ENCODE measurements at places on chromosomes 1 and 21.

DNA sequence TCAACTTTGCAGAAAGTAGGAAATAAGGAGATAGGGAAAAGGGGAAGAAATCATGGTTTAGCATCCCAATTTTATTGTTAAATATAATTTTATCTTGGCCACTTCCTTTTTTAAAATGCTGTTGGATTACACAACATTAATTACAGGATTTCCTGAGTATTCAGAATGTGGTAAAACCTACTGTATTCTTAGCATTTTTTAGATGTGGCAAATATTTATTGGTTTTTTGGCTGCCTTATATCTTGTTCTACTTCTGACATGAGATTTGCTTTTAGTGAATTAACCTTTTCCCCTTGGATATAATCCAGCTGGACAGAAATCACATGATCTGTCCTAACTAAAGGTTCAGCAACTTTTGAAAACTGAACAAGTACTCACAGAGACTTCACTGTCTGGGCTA, 104.9 kb downstream of the PTGS2 start:
- DNase-seq: no peak

GRCh38 chr1:62364721-62365120, 45.5 kb upstream of the KANK4 start:
- DNase-seq: no peak

DNA sequence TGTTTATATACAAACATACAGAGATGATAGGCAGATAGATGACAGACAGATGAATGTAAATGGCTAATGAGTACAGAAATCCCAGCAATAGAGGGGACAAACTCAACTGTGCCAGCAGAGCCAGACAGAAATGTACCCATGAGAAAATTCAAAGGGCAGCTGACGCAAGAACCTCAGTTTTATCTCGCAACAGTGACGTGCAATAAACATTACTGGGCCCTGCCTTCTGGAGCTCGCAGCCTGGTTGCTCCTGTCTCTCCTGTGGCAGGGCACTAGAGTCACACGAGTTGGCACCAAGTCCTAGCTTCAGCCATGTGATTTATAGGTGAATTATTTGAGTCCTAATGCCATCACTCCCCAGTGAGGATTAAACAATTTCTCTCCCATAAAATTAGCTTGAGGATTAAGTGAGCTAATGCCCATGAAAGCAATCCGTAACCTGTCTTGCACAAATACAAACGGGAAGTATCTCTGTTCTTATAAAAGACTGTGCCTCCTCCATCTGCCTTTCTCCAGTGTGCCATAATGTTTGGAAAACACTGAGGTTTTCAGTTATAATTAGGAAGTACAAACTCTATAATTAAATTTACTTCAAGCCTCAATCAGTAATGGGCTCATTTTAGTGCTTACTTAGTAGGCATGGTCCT, 50.7 kb downstream of the VAV3 start:
- no peak for DNase-seq

DNA sequence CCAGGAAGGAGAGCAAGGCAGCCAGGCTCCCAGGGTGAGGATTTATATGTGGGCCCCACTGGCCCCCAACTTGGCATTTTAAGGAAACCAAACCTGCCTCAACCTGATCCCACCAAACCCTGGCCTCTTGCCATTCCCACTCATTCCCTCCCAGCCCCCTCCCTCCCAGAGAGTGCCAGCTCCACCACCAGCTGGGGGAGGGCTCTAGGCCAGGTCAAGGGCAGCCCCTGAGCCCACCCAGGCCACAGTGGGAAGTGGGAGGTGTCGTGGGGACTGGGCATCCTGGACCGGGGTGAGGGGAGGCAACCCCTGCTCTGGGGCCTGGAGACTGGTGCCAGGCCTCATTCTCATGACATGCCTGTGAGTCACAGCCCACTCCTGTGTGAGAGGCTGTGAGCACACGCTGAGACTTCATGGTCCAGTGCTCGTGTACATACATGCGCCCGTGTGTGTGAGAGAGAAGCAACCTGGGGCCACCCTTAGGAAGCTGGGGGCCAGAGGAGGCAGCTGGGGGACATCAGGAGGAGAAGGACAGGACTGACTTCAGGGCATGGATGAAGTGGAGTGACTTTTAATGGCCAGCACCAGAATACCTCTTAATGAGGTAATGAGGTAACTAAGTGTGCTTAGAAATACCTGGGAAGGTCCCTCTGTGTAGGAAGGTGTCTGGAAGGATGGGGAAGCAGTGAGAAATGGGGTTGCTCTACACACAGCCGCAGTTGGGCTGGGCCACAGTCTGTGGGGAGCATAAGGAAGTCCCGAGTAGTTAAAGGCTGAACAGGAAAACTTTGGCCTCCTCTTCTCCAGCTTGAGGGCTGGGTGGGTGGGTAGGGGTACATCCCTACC, at the start of gene S100A2:
Gene S100A2, minus strand, starts transcription at position 316 of the 846 bp plus-strand sequence. CDS start 1,967 bp downstream, outside the sequence.
- peak; percentile 74 for DNase-seq

GRCh38 chr1:241240069-241240468, 116.9 kb downstream of the RGS7 start:
- DNase-seq: no peak

GRCh38 chr1:41382480-41383090, 21.4 kb downstream of the FOXO6 start:
- no peak for DNase-seq

DNA sequence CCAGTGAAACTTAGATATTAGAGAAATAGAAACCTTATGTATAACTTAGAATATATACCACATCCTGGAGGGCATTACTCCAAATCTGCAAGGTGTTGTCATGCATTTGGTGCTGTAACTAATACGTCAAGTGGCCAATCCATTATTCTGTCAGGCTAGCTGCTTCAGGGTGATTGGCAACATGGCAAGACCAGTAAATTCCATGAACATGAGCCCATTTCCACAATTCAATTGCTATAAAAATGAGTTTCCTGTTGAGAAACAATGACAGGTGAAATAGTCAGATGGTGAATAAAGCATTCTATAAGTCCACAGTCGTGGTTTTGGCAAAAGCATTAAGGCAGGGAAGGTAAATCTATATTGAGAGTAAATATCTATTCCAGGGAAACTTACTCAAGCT, 566.0 kb downstream of the ADGRL2 start:
- no peak for DNase-seq

GRCh38 chr21:38787016-38787415, 18.7 kb upstream of the ETS2 start:
- DNase-seq: no peak

DNA sequence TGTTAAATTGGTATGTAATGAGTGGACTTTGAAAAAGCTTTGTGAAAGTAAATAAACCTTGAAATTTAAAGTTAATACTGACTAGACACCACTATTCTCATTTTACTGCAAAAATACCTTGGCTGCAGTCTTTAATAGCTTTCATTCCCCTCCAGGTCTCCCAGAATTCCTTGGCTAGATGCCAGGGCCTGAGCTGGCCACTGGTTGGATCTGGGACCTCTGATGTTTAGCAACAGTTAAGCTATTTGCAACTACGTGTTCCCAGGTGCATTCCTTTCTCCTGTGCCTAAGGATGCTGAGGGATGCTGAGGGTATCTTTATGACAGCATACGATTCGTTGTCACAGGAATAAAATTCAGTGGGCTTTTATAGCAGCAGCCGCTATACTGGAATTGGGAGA, 938.7 kb downstream of the TTLL7 start:
- DNase-seq: no peak

DNA sequence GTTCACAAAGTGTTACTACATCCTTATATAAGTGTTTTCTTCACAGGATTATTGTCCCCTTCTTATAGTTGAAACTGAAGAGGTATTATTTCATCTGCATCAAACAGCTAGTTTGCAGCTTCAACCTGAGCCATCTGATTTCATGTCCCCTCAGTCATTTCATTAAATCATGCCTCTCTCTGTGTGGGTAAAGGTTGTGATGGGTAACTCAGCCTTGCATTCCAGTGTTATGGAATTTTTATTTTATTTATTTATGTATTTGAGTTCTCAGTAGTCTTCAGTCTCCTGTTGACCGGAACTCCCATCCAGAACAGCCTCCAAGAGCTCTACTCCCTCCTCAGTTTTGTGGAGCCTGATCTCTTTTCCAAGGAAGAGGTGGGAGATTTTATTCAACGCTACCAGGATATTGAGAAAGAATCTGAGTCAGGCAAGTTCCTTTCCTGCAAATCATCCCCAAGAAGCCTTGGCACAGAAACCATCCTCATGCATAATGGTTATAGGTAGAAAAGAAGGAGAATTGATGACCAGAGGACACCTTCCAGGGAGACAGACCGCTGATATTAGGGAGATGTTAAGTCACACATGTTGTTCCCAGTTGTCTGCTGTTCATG, 21.8 kb downstream of the CHD1L start:
- no peak for DNase-seq

GRCh38 chr1:207259391-207259790, 62.1 kb upstream of the CD55 start:
- no peak for DNase-seq

GRCh38 chr1:15413563-15414444, 4.1 kb downstream of the EFHD2 start:
- DNase-seq: no peak

DNA sequence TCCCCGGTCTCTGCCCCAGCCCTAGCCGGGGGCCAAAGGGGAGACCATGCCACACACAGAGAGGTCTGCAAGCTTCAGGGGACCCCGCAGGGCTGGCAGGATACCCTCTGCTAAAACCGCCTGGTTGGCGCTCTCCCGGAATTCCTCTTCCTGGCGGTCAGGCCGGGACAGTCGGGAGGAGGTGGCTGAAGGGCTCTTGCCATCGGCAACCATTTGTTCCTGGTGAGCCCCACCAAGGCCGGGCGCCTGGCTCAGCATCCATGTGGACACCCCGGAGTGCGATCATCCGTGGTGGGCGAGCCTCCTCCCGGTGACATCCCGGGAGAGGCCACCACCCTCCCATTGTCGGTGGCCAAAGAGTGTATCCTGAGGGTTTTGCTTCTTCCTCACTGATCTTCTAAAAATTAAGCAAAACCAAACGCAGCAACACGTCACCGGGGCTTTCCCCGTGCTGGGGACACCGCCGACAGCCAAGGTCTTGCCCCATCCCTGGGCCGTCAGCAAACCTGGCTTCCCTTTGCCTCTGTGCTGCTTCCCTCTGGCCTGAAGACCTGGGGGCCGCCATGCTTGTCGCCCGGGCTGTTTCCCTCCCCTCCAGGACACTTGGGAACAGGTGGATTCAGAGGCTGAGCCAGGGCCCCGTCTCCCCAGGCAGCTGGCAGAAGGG, 59.1 kb upstream of the TTC34 start:
- DNase-seq: no peak

DNA sequence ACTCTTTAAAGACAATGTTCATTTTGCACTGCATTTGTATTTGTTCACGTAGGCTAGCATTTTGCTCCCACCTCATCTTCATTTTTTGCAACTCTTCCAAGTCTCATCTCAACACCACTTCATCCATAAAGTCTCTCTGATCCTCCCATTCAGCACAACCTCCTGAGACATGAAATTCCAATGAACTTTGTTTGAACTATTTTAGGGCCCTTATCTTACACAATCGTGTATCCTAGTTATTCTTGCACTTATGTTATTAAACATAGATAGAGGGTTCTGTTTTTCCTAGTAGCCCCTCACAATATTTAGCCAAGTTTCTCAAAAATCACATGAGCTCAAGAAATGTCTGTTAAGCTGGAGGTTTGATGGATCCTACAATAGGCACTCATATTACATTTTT, 500.5 kb upstream of the ADAMTS5 start:
- DNase-seq: no peak

DNA sequence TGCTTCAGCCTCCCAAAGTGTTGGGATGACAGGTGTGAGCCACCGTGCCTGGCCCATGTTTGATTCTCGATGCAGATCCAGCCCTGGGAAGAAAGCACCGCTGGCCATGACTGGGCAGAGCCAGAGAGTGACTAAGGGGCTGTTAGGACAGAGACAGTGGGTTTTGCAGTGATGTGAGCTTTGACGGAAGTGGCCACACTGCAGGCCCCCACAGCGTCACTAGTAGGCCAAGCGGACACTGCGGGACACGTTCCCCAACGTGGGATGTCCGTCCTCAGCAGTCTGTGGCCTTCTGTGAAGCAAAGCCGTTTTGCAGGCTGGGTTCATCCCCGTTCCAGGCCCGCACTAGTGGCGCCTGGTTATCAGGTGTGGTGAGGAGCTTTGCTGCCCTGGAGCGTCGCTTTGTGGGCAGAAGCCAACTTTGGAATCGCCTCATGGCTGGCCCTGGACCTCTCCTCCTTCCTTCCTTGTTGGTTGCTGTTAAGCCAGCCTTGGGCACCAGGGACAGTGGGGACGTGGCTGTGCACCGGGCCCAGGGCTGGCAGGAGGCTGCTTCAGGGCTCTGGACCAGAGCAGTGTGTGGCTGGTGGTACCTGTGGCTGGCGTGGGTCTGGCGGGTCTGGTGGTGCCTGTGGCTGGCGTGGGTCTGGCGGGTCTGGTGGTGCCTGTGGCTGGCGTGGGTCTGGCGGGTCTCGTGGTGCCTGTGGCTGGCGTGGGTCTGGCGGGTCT, 41.2 kb downstream of the SKI start:
- DNase-seq: no peak

DNA sequence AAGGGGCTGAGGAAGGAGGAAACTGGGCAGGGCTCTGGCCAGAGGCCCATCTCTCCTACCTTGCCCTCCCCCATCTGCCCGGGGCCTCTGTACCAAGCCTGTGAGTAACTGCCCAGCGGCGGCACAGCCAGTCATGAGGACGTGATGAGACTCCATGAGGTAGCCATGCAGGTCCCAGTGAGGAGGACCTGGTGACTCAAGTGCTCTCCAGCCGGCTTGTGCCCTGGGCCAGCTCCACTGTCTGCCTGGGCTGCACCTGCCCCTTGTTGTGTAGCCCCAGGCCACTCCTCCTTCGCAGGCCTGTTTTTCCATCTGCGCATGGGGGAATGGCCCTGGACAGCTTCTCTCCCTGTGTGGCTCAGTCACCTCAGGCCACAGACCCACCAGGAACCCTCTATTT, 42.0 kb upstream of the PADI1 start:
- DNase-seq: no peak

GRCh38 chr1:150683914-150684313, 13.0 kb downstream of the GOLPH3L start:
- no peak for DNase-seq

- no peak for DNase-seq
Measured at GRCh38 chr1:50080904-50081586, 27.7 kb upstream of the ELAVL4 start.

GRCh38 chr1:54991939-54992338, 6.8 kb upstream of the BSND start:
- no peak for DNase-seq

GRCh38 chr1:17060306-17060749, 6.5 kb upstream of the SDHB start:
- DNase-seq: no peak

- DNase-seq: no peak
Measured at GRCh38 chr1:117679299-117679698, 73.5 kb downstream of the TENT5C start.

DNA sequence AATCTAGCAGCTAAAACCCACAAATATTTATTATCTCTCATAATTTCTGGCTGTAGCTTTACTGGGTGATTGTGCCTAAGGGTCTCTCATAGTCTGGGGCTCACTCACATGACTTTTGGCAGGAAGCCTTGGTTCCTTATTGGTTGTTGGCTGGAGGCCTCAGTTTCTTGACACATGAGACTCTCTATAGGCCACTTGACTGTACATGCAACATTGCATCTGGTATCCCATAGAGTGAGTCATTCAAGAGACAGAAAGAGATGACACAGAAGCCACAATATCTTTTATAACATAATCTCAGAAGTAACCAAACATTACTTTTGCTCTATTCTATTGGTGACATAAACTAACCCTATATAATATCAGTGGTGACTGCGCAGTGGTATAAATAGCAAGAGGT, 128.5 kb upstream of the HNRNPU start:
- no peak for DNase-seq
